Fibroblast of skin of left biceps (primary cell): ENCODE measurements at places on chromosomes 6 and 20.

- no peak for DNase-seq
These were observed 345.3 kb downstream of the CDKAL1 start for GRCh38 chr6:20879526-20879925.

- no peak for DNase-seq
These were observed 5.6 kb downstream of the MYLK2 start for GRCh38 chr20:31824554-31825313.

GRCh38 chr6:107606407-107606806 lies 116.5 kb downstream of the SOBP start:
- DNase-seq, result no peak

DNA sequence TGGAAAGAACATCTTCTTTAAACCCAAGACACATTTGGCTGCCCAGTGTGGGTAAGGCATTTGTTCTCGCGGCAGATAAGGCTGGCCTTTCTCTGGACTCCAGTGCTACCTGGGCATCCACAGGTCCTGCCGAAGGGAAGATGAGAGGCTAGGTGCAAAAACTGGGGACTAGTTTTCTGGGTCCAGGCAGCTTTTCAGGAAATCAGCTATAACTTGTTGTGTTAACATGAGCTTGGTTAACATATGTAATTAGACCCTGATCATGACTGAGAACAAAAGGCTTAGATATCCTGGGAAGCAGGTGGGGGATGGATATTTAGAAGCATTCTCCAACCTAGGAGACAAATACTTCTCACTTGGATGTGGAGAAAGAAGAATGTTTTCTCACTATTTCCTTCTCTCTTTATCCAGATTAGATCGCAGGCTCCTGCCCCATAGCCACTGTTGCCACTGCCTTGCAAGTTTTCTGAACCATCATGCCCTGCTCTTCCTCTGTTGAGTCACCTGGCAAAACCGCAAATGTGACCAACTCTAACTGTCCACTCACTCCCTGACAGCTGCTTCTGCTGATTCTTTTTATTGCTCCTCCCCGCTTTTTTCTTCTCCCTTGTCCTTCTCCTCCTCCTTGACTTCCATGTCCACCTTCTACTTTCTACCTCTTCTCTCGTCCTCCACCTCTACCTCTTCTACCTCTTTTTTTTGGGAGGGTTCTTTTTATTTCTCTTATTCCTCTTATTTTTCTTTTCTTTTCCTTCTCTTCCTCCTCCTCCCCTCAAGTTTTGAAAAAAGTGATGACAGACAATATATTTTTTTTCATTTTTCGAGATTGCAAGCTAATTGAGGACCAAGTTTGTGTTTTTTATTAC lies 258.1 kb downstream of the UTRN start:
- no peak for DNase-seq

DNA sequence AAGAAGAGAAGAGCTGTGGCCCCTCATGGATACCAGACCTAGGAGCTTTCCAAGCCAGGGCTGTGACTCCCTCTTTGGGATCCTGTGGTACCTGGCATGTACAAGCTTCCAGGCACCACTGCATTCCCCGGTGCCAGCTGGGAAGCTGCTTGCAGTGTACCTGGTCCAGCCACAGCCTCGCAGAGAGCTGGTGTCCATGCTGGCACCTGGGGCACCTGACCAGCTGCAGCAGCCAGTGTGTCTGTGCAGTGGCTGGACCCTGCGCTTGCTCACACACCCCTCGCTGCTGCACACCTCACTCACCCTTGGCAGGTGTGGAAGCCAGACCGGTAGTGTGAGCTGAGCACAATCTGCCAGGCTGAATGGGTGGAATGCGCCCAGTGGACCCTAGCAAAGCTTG lies 190.9 kb upstream of the MAN1A1 start:
- DNase-seq, result no peak

GRCh38 chr20:19531446-19531845 lies 226.6 kb upstream of the RIN2 start:
- DNase-seq, result no peak

GRCh38 chr6:44003345-44004061 lies 123.7 kb downstream of the MRPL14 start:
- no peak for DNase-seq

- no peak for DNase-seq
These were observed 10.8 kb upstream of the MYT1 start for GRCh38 chr20:64153410-64153809.

GRCh38 chr6:25107218-25107617 lies 171.5 kb upstream of the RIPOR2 start:
- no peak for DNase-seq

DNA sequence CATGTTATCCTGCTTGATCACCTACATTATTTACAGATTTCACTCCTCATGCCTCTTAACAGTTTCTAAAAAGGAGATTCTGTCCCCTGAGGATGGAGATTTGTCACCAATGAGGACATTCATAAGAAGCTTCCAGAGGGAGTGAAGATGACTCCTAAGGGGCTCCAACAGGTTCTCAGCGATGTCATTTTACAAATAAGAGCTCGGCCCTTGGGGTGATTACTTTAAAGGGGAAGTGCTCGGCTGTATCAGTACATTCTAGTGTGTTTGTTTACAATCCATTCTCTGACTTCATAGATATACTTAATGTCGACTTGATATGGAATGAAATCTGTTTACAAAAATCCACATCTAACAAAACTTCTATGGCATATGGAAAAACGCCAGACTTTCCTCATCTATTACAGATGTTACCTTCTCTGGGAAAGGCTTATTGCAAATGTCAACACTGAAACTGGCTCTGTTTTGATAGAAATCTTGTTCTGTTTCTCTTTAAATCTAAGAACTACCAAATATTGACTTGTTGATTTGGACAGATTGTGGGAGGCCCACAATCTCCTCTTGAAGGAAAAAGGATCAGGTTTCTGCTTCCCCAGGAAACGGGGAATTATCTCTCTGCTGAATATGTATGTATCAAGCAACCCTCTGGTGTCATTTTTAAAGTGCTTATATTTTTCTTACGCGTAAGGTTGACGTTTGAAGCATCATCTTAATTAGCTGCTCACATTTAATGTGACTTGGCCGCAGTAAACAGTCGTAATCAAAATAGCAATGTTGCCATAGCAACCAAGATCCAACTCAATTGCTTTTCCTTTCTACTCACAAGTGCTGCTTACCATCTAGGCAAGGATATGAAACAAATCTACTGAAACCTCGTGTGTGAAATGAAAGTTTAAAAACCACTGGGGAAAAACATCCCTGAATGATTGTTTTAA lies 95.7 kb downstream of the SHLD1 start:
- DNase-seq, result no peak

- DNase-seq, result no peak
These were observed 77.9 kb upstream of the TULP1 start for GRCh38 chr6:35590622-35591066.

GRCh38 chr20:4961746-4962145 lies 39.6 kb downstream of the SLC23A2 start:
- DNase-seq, result peak; percentile 61

GRCh38 chr20:35563834-35564233 lies 22.0 kb downstream of the ERGIC3 start:
- no peak for DNase-seq

GRCh38 chr6:36078159-36078558 lies 50.6 kb downstream of the MAPK14 start:
- no peak for DNase-seq

GRCh38 chr6:52570291-52570700 lies 6.6 kb downstream of the TRAM2 start:
- no peak for DNase-seq

GRCh38 chr6:154738551-154738961 lies 5.3 kb downstream of the SCAF8 start:
- DNase-seq, result no peak

DNA sequence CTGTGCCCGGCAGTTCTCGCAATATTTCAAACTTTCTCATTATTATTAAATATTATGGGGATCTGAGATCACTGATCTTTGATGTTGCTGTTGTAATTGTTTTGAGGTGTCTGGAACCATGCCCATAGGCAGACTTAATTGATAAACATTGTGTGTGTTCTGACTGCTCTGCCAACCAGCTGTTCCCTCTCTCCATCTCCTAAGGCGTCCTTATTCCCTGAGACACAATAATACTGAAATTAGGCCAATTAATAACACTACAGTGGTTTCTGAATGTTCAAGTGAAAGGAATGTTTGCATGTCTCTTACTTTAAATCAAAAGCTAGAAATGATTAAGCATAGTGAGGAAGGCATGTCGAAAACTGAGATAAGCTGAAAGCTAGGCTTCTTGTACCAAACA lies 7.6 kb downstream of the MAPK14 start:
- DNase-seq, result no peak

- DNase-seq, result peak; percentile 29
These were observed 676.9 kb downstream of the HACE1 start for GRCh38 chr6:104182811-104183210.

DNA sequence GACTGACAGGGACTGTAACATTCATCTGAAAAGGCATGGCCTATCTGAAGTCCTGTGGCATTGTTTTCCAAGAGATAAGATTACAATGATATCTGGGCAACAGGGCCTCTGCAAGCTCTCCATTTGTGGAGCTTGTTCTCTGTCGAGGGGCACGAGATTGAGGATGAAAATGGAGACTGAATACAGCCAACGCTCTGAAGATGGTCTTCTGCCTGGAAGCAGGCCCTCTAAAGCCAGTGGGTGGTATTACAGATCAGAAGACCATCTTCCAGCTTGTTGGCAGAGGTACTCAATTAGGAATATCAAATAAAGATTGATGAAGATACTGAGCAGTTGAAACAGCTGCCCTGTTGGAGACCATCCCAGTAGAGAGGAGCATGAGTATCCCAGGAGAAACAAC lies 288.2 kb downstream of the CENPW start:
- no peak for DNase-seq

DNA sequence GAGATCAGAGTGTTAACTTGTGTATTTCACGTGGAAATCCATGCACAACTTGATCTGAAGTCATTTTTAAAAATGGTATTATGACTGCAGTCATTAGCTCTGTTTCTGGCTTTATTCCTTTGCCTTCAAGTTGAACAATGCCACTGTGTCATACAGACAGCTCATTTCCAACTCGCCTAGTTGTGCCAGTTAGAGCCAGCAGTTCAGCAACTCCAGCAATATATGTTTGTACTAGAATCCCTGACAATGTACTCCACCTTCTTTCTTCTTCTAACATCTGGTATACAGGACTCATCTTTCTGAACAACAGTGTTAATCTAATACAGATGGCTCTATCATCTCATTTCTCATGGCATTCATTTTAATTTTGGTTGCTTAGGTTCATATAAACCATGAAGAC lies 418.3 kb upstream of the POU3F2 start:
- DNase-seq, result no peak

DNA sequence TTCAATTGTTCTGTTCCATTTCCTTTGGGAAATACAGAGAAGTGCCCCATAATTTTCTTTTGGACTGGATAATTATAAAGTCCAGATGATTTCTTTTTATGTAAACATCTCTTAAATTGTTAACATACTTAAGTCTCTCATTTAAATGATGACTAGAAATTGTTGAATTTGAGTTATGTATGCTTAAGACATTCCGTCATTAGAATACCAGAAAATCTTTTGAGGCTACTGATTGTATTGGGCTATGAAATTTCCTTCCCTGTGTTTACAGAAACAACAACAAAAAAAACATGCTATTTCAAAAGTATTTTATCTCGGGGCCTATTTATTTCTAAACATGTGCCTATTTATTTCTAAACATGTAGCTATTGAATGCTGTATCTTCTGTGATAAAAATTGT lies 125.4 kb downstream of the SH3BGRL2 start:
- no peak for DNase-seq

GRCh38 chr6:73954881-73955280 lies 258.9 kb downstream of the CD109 start:
- no peak for DNase-seq

DNA sequence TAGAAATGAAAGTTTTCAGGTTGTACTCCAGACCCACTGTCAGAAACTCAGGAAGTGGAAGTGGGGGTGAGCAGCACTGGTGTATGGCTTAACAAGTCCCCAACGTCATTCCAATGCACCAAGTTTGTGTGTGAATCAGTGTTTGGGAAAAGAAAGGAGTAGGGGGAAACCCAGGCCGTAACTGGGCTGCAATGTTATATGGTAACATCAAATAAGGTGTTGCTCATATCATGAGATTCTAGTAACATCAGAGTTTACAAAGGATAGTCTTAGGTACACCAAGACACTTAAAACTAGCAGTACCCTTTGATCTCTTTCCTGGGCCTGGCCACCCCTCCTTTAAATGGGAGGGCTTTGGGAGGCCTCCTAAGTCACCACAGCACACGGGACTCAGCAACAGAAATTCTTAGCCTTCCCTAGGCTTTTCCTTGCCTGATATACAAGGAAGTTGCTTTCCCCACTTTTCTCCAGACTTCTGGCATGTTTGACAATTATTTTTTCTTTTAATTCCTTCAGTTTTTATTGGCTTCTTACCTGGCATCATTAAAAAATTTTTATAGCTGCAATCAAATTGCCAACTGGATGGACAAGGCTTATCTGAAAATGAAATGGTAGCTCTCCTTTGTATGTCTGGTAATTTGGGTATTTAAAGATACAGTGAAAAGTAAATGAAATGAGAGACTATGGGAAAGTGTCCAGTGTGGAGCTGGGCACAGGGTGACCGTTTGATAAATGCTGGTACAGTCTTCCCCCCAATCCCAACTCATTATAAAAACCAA lies 15.1 kb downstream of the E2F3 start:
- no peak for DNase-seq
